ENCODE measurements at places on chromosomes 4 and X.

- no peaks in the 10 kb centered on the region for H3K27me3 ChIP-seq
- peaks cover 13% of the 10 kb centered on the region for H3K36me3 ChIP-seq
- DNase-seq, result no peak
- no peak overlapping the region for H3K27ac ChIP-seq
- no peak overlapping the region for H3K4me3 ChIP-seq
Measured at GRCh38 chr4:4406455-4407298, 19.8 kb downstream of the NSG1 start.

DNA sequence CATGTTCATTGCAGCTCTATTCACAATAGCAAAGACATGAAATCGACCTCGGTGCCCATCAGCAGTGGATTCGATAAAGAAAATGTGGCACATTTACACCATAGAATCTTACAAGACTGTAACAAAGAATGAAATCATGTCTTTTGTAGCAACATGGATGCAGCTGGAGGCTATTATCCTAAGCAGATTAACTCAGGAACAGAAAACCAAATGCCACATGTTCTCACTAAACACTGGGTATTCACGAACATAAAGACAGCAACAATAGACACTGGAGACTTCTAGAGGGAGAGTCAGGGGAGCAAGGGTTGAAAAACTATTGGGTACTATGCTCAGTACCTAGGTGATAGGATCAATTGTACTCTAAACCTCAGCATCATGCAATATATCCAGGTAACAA, 180.5 kb downstream of the PPP1R2C start:
- no peaks in the 10 kb centered on the region for H3K27me3 ChIP-seq
- no peaks in the 10 kb centered on the region for H3K4me1 ChIP-seq
- no peak for DNase-seq
- H3K4me3 ChIP-seq, result no peak overlapping the region

DNA sequence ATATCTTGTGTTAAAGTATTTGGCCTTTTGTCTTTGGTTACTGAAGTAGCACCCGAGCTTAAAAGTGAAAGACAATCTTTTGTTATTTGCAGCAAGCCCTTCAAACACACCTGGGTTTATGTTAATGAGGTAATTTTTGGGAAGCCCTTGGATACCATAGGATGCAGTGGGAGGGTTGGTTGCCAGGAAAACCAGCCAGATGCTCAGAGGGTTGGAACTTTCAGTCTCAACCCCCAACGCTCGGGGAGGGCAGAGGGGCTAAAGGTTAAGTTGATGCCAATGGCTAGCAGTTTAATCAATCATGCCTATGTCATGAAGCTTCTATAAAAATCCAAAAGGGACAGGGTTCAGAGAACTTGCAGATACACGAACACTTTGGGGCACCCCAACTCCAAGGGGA, 17.2 kb upstream of the GPR173 start:
- no peaks in the 10 kb centered on the region for H3K4me1 ChIP-seq
- no peak for DNase-seq
- no peak overlapping the region for H3K4me3 ChIP-seq
- H3K27ac ChIP-seq, result no peak overlapping the region

DNA sequence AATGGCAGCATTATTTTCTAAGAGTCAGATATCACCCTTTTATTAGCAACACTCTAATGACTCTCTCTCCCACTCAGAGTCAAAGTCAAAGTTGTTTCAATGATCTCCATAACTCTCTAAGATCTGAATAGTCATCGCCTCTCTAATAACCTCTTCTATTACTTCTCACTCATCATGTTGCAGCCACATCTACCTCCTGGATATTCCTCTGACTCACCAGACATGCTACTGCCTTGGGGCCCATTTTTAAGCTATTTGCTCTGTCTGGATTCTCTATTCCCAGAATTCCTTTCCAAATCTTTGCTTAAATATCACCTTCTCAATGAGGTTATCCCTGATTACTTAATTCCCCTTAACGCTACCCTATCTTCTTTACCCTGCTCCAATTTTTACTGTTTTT, 391.8 kb upstream of the MAGEB16 start:
- H3K36me3 ChIP-seq, result no peaks in the 10 kb centered on the region
- H3K27me3 ChIP-seq, result no peaks in the 10 kb centered on the region
- no peaks in the 10 kb centered on the region for H3K4me1 ChIP-seq

- H3K4me1 ChIP-seq, result no peaks in the 10 kb centered on the region
Measured at GRCh38 chr4:7058792-7059191, 9.1 kb downstream of the GRPEL1 start.

DNA sequence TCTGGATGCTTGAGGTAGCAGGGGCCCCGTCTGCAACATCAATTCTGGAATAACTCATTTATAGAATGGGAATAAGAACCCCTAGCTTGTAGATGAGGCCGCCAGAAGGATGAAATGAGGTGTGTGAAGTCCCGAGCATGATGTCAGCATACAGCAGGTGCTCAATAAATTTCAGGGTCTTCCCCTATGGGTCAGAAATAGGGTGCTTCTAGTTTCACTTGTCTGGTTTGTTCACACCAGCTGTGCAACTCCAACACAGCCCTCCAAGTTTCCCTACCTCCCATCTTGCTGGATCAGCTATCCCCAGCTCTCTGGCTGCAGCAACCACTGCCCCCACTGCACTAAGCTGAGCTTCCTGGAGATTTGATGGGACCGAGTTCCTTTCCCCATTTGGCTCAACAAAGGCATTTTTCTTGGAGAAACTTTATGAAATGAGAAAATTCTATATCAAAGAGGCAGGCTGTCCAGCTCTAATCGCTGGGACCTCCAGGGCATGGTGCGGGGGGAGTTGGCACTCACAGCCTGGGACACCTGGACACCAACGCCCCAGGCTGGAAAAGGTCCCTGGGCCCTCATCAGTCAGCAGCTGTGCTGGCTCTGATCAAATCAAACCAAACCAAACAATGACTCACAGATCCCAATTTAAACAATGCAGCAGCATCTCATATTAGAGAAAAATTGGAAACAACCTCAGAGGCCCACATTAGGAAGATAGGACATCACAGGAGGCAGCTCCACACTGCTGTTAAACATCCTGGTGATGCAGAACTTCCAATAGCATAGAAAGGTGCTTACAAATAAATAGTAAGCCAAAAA, 13.3 kb downstream of the SLC2A9 start:
- H3K4me1 ChIP-seq, result peaks cover 36% of the 10 kb centered on the region
- H3K27me3 ChIP-seq, result peaks cover 32% of the 10 kb centered on the region
- DNase-seq, result no peak
- H3K36me3 ChIP-seq, result no peaks in the 10 kb centered on the region
- H3K4me3 ChIP-seq, result no peak overlapping the region

GRCh38 chr4:186787536-186787935, 63.9 kb upstream of the FAT1 start:
- no peaks in the 10 kb centered on the region for H3K27me3 ChIP-seq
- no peak overlapping the region for H3K4me3 ChIP-seq
- peaks cover 13% of the 10 kb centered on the region for H3K4me1 ChIP-seq
- H3K36me3 ChIP-seq, result no peaks in the 10 kb centered on the region
- DNase-seq, result no peak
- H3K27ac ChIP-seq, result no peak overlapping the region

DNA sequence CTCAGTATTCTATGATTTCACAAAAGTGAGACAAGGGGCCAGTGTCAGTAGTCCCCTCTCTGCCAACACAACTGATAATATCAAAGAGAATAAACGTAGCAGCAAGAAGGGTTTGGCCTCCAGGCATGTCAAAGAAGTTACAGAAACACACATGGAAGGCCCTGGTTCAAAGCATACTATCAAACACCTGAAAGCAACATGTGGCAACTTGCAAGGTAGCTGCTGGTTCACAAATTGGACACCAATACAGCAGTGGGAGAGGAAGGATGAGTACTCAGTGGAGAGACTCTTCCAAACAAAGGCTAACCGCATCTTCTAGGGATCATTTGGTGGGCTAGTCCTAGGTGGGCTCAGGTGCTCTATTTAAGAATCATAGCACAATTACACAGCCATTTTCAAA, 74.9 kb upstream of the MAOA start:
- no peaks in the 10 kb centered on the region for H3K27me3 ChIP-seq
- H3K36me3 ChIP-seq, result no peaks in the 10 kb centered on the region
- no peak overlapping the region for H3K4me3 ChIP-seq
- no peak overlapping the region for H3K27ac ChIP-seq
- no peak for DNase-seq

GRCh38 chr4:38818441-38818976, 13.9 kb upstream of the TLR1 start:
- H3K4me1 ChIP-seq, result peaks cover 22% of the 10 kb centered on the region
- no peak overlapping the region for H3K27ac ChIP-seq
- H3K27me3 ChIP-seq, result no peaks in the 10 kb centered on the region
- no peaks in the 10 kb centered on the region for H3K36me3 ChIP-seq
- no peak for DNase-seq
- H3K4me3 ChIP-seq, result no peak overlapping the region

DNA sequence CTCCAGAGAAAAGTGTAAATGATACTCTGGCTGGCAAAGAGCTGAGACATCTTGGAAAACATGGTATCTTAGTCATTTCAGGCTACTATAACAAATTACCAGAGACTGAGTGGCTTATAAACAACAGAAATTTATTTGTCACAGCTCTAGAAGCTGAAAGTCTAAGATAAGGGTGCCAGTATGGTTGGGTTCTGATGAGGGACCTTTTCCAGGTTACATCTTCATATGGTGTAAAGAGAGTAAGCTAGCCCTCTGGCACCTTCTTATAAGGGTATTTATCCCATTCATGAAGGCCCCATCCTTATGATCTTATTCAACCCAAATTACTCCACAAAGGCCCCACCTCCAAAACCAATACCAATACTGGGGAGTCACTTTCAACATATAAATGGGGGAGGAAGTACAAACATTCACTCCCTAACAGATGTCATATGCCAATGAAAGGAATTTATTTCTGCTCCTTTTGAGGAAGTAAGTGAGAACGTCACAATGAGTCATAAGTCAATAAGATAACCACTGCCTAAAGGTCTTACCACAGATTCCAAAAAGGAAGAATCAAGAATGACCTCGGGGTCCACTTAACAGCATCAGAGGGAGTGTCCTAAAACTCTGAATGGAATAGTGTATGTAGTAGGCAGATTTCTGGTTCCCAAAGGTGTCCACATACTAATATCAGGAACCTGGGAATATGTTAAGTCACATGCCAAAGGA, 246.6 kb downstream of the OPHN1 start:
- no peaks in the 10 kb centered on the region for H3K27me3 ChIP-seq
- no peak overlapping the region for H3K27ac ChIP-seq
- H3K4me3 ChIP-seq, result no peak overlapping the region
- no peaks in the 10 kb centered on the region for H3K4me1 ChIP-seq

DNA sequence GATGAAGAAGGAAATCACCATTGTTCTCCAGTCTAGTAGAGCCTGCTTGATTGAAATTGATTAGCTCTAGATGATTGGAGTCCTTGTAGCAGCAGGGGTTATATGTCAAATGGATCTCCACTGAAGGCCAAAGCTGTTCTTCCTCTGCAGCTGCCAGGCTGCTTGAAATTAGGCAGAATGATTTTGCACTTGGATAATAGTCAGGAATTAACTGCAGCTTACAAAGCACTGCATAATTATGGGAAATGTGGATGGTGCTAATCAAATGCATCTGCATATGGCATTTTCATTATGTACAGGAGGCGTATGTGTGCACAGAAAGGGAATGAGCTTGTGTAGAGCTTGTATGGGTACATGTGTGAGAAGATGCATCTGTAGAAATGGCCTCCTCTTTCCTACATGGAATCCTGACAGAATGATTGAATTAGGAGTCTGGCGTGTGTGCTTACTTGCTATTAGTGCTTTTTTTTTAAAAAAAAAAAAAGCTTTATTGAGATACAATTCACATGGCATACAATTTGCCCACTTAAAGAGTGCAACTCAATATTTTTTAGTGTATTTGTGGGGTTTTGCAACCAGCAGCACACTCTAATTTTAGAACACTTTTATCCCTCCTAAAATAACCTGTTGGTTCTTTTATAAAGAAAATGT, 65.9 kb downstream of the TMEM131L start:
- H3K36me3 ChIP-seq, result no peaks in the 10 kb centered on the region
- H3K4me1 ChIP-seq, result peaks cover 8% of the 10 kb centered on the region
- no peak for DNase-seq
- H3K27ac ChIP-seq, result no peak overlapping the region
- no peaks in the 10 kb centered on the region for H3K27me3 ChIP-seq
- H3K4me3 ChIP-seq, result no peak overlapping the region

GRCh38 chr4:34718576-34719245, 1525.6 kb downstream of the ARAP2 start:
- H3K4me1 ChIP-seq, result peaks cover 25% of the 10 kb centered on the region
- H3K27me3 ChIP-seq, result no peaks in the 10 kb centered on the region
- H3K27ac ChIP-seq, result no peak overlapping the region
- no peak for DNase-seq

GRCh38 chrX:15200871-15201270, 69.0 kb downstream of the ASB9 start:
- DNase-seq, result no peak
- no peak overlapping the region for H3K4me3 ChIP-seq
- no peak overlapping the region for H3K27ac ChIP-seq
- H3K4me1 ChIP-seq, result no peaks in the 10 kb centered on the region
- H3K36me3 ChIP-seq, result no peaks in the 10 kb centered on the region

GRCh38 chr4:48748949-48749596, 31.0 kb downstream of the FRYL start:
- peaks cover 35% of the 10 kb centered on the region for H3K4me1 ChIP-seq
- H3K36me3 ChIP-seq, result peaks cover 4% of the 10 kb centered on the region
- H3K27me3 ChIP-seq, result no peaks in the 10 kb centered on the region
- DNase-seq, result no peak

DNA sequence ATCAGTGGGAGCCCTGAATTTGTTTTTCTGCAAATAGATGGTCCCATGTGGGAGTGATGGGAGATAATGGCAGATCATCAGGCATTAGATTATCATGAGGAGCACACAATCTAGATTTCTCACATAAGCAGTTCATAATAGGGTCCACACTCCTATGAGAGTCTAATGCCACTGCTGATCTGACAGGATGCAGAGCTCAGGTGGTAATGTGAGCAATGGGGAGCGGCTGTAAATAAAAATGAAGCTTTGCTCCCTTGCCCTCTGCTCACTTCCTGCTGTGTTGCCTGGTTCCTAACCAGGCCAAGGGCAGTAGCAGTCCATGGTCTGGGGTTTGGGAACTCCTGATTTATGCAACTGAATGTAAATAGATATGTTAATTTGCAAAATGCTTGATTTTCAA, 538.6 kb downstream of the TRAM1L1 start:
- H3K4me3 ChIP-seq, result no peak overlapping the region
- no peaks in the 10 kb centered on the region for H3K4me1 ChIP-seq
- H3K27me3 ChIP-seq, result no peaks in the 10 kb centered on the region
- H3K27ac ChIP-seq, result no peak overlapping the region

GRCh38 chrX:93332329-93332728, 341.0 kb downstream of the NAP1L3 start:
- no peak overlapping the region for H3K27ac ChIP-seq
- H3K36me3 ChIP-seq, result no peaks in the 10 kb centered on the region
- no peaks in the 10 kb centered on the region for H3K27me3 ChIP-seq
- no peak for DNase-seq
- H3K4me1 ChIP-seq, result peaks cover 7% of the 10 kb centered on the region

GRCh38 chr4:15848191-15848842, 70.2 kb downstream of the CD38 start:
- H3K27ac ChIP-seq, result no peak overlapping the region
- H3K27me3 ChIP-seq, result no peaks in the 10 kb centered on the region
- DNase-seq, result no peak
- H3K4me3 ChIP-seq, result no peak overlapping the region
- H3K36me3 ChIP-seq, result no peaks in the 10 kb centered on the region
- H3K4me1 ChIP-seq, result no peaks in the 10 kb centered on the region
